IPS DF 6.9 (cell line): ENCODE measurements at places on chromosomes 1 and 21.

- DNase-seq: no peak
Observed at GRCh38 chr1:44733365-44733764, 2.4 kb upstream of the RNU5D-1 start.

GRCh38 chr1:94265906-94266305 is 28.5 kb upstream of the ARHGAP29 start:
- DNase-seq: no peak

DNA sequence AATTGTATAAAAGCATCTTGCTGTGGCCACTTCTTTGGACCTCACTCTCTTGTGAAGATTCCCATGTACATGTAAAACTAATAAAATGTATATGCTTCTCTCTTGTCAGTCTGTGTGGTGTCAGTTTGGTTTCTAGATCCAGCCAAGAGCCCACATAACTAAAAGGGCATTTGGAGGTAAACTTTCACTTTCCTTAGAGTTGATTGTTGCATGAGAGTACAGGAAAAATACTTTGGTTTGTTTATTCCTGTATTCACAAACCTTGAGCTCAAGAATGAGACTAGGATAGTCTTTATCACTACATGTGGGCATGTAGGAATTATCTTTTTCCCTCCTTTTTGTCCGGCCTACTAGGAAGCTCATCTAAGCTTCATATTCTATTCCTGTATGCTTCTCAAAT is 50.9 kb downstream of the KCTD3 start:
- DNase-seq: no peak

DNA sequence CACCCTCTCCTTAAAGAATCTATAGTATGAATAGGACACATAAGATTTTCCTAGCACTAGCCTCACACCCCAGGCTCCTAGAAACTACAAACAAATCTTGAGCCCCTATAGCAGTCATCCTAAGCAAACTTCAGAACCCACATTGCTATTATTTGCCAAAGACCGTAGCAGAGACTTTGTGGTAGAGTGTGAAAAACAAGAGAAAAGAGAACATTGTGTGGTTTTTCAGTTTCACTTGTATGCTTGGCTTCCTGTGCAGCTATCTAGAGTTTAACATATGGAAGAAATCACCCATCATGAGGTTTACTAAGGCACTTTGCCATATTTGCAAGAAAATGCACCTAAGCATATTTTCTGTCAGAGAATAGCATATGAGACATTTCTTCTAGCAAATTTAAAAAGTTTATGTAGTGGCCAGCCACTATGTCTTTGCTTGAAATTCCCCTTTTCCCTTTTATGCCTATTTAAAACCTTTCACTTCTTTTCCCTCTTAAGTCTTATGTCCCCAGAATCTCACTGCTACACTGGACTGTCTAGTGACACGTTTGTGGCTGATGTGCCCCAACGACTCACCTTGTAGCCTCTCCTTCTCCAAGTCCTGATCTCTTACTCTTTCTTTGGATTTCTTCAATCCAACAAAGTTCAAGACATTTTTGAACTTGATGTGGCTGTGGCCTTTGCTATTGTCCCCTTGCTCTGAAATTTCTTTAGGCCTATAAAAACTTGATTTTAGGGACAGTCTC is 25.6 kb downstream of the CCDC190 start:
- DNase-seq: no peak

GRCh38 chr1:165342168-165342567 is 14.3 kb downstream of the LMX1A start:
- no peak for DNase-seq
